ENCODE measurements at places on chromosomes 3 and 15. TPM values are rescaled to one million over a fixed set of nuclear protein-coding genes. Genes with fewer than 3 reads are reported as not detected.

Gene IGSF11
- polyA plus RNA-seq, result 0.11 TPM

Gene PRR23A
- not detected for polyA plus RNA-seq

Gene GXYLT2
- polyA plus RNA-seq, result 0.58 TPM

Gene SLC6A1
- polyA plus RNA-seq, result 0.10 TPM

Gene DUOXA2
- polyA plus RNA-seq, result 0.13 TPM

Gene CYP1A1
- 1.2 TPM for polyA plus RNA-seq

Gene NR1I2
- 0.13 TPM for polyA plus RNA-seq

Gene STRIT1
- polyA plus RNA-seq, result 0.84 TPM

Gene ARPP21
- 0.13 TPM for polyA plus RNA-seq

Gene CMTM7
- polyA plus RNA-seq, result 8.7 TPM

Gene RTP1
- not detected for polyA plus RNA-seq

Gene ADPRH
- polyA plus RNA-seq, result 6.5 TPM

Gene PRR23B
- polyA plus RNA-seq, result not detected

Gene CACNA2D3
- polyA plus RNA-seq, result 0.30 TPM

Gene HTR3D
- polyA plus RNA-seq, result not detected

Gene GPR149
- polyA plus RNA-seq, result not detected

Gene SLC22A13
- polyA plus RNA-seq, result not detected

Gene ZNF860
- 0.34 TPM for polyA plus RNA-seq

Gene GP5
- polyA plus RNA-seq, result not detected

Gene MESP2
- 0.21 TPM for polyA plus RNA-seq

Measured in adipose tissue (tissue), 3 donors.